ENCODE measurements at places on chromosomes 1 and 21.

DNA sequence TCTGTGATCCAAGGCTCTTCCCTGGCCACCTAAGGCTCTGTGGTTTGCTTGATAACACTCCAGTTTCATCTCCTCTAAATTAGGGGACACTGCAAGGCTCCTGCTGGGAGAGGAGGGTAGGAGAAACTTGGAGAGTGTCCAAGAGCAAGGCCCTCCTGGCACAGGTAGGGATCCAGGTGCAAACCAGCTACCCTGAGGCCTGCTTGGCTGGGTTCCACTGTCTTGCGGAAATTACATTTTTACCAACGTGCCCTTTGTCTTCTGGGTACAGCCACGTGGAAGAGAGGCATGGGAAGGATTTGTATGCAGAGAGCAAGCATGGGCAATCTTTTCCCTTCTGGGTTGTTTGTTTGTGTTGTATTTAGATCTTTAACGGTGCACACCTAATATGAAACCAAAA, 132.5 kb downstream of the PRDM2 start:
- DNase-seq, result no peak

DNA sequence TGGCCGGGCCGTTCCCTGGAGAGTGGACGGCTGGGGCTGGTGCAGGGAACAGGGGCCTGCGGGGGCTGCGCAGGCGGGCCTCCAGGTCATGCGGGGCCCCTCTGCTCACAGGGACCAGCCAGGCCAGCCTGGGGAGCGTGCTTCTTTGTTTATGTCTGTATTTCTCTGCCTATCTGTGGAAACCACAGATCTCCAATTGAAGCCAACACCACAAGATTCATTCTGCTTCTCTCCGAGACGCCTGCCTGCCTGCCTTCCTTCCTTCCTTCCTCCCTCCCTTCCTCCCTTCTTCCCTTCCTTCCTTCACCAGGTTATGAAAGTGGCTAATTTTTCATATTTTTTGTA, 39.9 kb upstream of the HMGN1 start:
- no peak for DNase-seq

- DNase-seq, result no peak
Measured at GRCh38 chr1:102045752-102046151, 49.0 kb upstream of the OLFM3 start.

GRCh38 chr1:9726406-9726805, 74.9 kb downstream of the PIK3CD start:
- no peak for DNase-seq

GRCh38 chr1:180282401-180283044, 52.5 kb downstream of the LHX4 start:
- DNase-seq, result no peak

Measured in AG10803 (cell line).